GM12878 (cell line): ENCODE measurements at places on chromosomes 5 and 9. TPM values are rescaled to one million over a fixed set of nuclear protein-coding genes. Genes with fewer than 3 reads are reported as not detected.

CKMT2 gene
- polyA plus RNA-seq: 0.22 and 1.2 TPM in 2 replicates

SAXO1 gene
- not detected in 2 replicates for polyA plus RNA-seq

DCTN4 gene
- polyA plus RNA-seq: 18.1 and 18.2 TPM in 2 replicates

NPDC1 gene
- 0.37 and 1.1 TPM in 2 replicates for polyA plus RNA-seq

CMBL gene
- polyA plus RNA-seq: 15.6 and 15.7 TPM in 2 replicates

MPDZ gene
- 0.15 TPM in 1 of 2 replicates, not detected in the other for polyA plus RNA-seq

NR2F1-AS1 gene
- 0.11 TPM in 1 of 2 replicates, not detected in the other for polyA plus RNA-seq

MRPL36 gene
- polyA plus RNA-seq: 221 and 231 TPM in 2 replicates

PCDHGA8 gene
- polyA plus RNA-seq: 0.02 TPM in 1 of 2 replicates, not detected in the other

EMB gene
- 35.7 and 43.4 TPM in 2 replicates for polyA plus RNA-seq

FAM221B gene
- polyA plus RNA-seq: 0.04 TPM in 1 of 2 replicates, not detected in the other

S1PR3 gene
- polyA plus RNA-seq: not detected in 2 replicates

IFNA2 gene
- not detected in 2 replicates for polyA plus RNA-seq

CHSY3 gene
- not detected in 2 replicates for polyA plus RNA-seq

GPR151 gene
- not detected in 2 replicates for polyA plus RNA-seq

- no peak for DNase-seq
Observed at GRCh38 chr5:150062216-150062922, 24.0 kb downstream of the CSF1R start.

- peak; percentile 92 for DNase-seq
Observed at GRCh38 chr9:7298123-7298522, 501.5 kb downstream of the DMAC1 start.

GRCh38 chr5:143008809-143009521 lies 238.8 kb downstream of the ARHGAP26 start:
- peak; percentile 98 for DNase-seq

DNA sequence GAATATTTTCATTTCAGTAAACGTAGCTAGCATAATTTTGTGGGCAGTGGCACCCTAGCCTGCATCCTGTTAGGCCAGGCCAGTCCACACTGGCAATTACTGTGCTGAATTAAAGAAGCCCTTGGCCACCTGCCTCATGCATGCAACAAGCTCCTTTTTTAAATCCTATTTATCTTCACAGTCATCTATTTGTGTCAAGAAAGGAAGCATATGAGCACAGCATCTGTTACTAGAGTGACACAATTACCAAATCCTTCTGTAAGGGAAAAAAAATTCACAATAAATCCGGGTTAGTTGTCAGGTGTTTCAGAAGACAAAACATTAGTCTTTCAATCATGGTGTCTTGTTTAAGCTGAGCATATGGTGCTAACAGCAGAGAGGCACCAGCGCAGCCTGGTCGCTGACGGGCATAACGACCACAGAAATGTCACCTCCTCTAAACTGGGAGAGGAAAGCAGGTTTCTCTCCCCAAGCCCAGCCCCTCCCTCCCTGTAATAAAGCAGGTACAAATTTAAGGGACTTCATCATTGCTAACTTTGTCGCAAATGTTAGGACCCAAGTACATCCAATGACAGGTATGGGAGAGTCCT lies 520.6 kb downstream of the CTNND2 start:
- DNase-seq: no peak

- DNase-seq: peak; percentile 55
Observed at GRCh38 chr5:128082551-128083032, 974 bp upstream of the SLC12A2 start.

- DNase-seq: no peak
Observed at GRCh38 chr5:39424736-39425637, at the start of gene DAB2. Gene DAB2 (minus strand): TSS chr5:39424980. CDS start chr5:39394320, 30,660 bp downstream.

- no peak for DNase-seq
Observed at GRCh38 chr9:136527721-136528710, 17.8 kb downstream of the NOTCH1 start.

DNA sequence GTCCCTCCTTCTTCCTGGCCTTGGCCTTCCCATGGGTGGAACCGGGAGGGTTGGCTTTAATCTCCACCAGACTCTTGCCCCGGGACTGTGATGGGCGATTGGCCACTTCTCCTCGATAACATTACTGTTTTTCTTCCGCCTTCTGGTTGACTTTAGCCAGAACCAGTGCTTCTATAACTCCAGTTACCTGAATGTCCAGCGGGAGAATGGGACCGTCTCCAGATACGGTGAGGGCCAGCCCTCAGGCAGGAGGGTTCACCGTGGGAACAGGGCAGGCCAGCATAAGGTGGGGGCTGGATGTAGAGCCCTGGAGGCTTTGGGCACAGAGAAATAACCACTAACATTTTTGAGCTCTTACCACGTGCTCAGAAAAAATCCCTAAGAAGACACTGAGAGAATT lies 967 bp downstream of the ORM2 start:
- DNase-seq: no peak

GRCh38 chr9:131290036-131290766 lies 678 bp downstream of the PLPP7 start:
- DNase-seq: no peak

DNA sequence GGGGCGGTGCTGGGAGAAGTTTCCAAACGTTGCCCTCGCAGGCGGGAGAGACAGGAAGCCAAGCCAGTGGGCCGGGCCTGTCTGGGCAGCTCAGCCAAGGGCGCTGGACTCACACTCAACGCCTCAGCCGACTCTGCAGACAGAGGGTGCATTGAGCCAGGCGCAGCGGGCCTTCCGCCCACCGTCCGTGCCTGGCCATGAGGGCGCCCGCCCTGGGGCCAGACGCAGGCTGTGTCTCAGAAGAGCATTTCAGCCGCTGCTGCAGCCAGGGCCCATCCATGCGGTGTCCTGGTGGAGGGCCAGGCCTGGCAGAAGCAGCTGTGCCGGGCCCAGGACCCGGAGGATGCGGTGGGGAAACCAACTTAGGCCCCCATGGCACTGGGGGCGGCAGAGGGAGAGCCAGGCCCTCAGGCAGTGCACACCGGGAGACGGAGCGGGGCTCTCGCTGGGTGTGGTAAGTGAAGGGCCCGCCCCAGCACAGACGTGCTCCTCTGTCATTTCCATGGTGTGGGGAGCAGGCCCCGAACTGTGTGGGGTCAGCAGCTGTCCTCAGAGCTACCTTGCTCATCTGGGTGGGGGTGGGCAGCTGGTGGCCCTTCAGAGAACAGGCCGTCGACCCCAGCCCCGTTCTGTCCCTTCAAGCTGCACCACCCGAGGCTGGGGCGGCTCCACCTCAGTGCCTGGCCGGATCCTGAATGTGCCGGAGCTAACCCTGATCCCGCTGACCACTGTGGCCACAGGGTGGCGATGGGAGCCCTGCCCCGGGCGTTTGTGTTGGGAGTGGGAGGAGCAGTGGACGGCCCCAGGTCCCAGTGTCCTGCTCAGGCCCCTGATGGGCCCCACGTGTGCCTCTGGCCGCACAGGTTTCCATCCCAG lies 18.0 kb downstream of the DNLZ start:
- no peak for DNase-seq

DNA sequence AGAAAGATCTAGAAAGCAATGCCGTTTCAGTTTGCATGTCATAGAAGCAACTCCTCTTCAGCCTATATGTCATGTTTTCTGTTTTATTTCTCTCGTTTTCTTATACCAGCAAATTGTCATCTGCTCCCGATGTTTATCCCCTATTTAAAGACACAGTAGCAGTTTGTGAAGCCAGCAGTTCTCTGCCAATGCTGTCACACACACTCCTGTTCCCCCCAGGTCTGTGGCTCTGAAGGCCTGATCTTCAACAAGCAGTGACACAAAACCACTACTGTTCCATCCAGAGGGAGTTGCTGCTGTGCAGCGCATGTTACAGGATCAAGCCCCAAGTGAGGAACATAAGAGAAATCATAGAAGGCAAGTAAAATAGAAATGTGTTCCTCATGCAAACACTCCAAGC lies 364.1 kb upstream of the SLC30A5 start:
- no peak for DNase-seq

- no peak for DNase-seq
Observed at GRCh38 chr9:87592554-87593358, 95.1 kb downstream of the DAPK1 start.

- no peak for DNase-seq
Observed at GRCh38 chr5:73596705-73597328, 29.2 kb upstream of the ARHGEF28 start.

GRCh38 chr5:52881468-52881867 lies 93.8 kb downstream of the ITGA1 start:
- no peak for DNase-seq

DNA sequence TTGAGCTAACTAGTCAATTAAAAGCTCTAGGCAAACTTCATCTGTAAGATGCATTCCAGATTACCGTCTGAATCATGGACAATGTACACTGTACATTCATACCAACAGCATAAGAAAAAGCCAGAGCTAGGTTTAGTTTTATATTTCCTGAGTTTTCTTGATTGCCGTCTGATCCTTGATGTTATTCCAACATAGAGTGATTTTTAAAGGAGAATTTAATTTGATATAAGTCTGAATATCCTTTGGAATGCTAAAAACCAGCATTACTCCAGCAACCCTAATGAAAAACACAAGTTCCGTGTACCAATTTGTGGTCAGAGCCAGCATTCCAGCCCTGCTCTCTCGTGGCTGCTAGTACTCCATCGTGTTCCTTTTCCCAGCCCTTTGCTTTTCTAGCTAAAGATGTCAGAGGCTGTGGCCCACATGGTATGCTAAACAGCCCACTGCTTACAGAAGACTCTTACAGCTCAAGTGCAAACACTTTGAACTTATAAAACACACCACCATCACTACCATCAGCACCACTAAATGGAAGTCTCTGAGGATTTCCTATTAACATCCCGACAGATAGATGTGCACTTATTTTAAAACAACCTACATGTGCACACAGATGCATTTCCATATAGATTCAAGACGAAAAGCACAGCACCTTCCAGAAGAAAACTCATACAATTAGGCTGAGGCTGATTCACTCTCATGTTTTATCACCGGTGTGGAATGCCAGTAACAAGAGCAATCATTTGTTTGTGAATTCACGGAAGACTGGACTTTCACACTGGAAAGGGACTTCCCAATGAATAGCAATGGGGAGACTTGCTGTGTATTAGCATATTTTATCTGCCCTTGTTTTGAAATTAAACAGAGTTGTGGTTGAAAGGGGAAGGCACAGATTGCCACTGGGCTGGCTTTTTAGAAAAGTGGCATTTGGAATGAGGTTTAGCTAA lies 246.9 kb upstream of the GAS1 start:
- no peak for DNase-seq

GRCh38 chr9:98321269-98321668 lies 65.8 kb upstream of the TBC1D2 start:
- DNase-seq: no peak

DNA sequence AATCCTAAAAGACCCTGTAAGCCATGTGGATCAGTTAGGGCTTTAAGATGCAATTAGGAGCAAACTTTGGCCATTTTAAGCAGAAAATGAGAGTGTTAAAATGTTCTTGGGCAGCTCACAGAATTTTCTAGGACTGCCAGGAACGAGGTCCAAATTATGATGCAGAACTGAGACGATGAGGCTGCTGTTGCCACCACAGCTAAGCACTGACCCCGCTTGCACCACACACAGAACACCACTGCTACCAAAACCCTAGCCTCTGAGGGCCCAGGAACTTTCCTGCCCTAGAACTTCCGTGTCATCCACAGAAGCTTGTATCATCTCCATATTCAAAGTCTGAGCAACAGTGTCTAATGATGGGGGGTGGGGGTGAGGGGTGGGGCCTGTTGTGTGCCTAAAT lies 41.0 kb upstream of the PCSK1 start:
- no peak for DNase-seq

GRCh38 chr5:131630963-131631350 lies 4.1 kb downstream of the RAPGEF6 start:
- DNase-seq: no peak

GRCh38 chr9:10168241-10168640 lies 444.6 kb downstream of the PTPRD start:
- no peak for DNase-seq
